T-helper 2 cell treated with Interferon-gamma antibody and Interleukin-4, amounts not matched to agents 5 μg/mL and 100 μg/mL, for 36 hours (primary cell): ENCODE measurements at places on chromosomes 16 and 17.

- no peak for DNase-seq
Measured at GRCh38 chr17:60415146-60415545, 7.1 kb upstream of the CHCT1 start.

- DNase-seq = no peak
Measured at GRCh38 chr16:88196471-88197400, 186.0 kb upstream of the ZNF469 start.

DNA sequence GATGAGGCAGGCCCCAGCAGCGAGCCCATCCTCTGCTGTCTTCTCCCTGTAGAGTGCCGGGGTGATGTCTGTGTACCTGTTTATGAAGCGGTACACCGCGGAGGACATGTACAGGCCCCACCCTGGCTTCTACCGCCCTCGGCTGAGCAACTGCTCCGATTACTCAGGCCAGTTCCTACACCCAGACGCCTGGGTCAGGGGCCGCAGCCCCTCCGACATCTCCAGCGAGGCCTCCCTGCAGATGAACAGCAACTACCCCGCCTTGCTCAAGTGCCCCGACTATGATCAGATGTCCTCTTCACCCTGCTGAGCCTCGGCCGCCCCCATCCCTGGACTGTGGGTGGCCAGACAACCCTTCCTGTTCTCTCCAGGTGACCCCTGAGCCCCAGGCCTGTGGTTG is 50.0 kb downstream of the CACNG5 start:
- DNase-seq = no peak

DNA sequence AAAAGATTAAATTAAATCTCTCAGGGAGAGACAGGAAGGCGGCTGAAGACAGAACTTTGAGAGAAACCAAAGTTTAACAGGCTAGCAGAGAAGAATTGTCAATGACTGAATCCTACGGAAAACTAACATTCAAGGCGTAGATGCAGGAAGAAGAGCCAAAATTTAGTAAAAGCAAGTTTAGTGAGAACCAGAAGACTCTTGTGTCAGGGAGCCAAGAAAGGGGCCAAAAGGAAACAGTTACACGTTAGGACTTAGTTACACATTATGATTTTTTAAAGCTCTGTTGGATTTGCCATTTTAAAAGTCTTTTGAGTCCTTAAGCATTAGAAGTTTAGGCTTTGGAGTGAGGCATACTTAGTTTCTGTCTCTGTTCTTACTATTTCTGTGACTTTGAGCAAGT is 164.6 kb downstream of the CHD9 start:
- no peak for DNase-seq

DNA sequence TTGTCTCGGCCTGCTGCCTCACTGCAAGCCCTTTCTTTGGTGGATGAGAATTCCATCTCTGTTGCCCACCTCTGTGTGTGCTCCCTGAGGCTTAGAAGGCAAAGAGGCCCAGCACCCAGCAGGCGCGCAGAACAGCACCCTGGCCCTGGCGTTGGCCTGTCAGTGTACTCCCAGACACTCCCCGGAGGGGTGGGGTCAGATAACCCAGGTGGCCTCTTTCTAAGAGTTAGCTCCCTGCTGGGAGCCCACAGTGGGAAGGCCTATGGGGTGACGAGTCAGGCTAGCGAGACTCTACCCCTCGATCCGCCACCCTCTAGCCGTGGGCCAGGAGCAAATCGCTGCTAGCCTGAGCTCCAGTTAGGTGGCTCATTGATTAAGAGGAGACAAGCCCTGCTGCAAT is 38.1 kb downstream of the SRL start:
- DNase-seq = no peak

DNA sequence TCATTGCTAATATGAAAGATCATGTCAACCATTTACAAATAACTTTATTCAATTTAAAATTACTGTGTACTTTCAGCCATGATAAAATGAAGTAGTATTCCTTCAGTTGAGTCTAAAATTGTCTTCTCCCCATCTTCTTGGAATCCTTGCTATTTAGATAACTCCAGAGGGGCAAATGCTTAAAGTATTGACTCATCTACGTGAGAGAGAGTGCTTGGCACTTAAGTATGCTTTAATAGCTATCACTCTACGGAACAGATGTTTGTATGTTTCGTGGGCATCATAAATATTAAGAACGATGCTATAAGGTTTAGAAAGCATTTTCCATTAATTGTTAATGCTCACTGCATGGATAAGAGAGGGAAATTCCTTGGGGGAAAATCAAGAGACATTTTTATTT is 69.3 kb upstream of the MED13 start:
- DNase-seq = no peak

DNA sequence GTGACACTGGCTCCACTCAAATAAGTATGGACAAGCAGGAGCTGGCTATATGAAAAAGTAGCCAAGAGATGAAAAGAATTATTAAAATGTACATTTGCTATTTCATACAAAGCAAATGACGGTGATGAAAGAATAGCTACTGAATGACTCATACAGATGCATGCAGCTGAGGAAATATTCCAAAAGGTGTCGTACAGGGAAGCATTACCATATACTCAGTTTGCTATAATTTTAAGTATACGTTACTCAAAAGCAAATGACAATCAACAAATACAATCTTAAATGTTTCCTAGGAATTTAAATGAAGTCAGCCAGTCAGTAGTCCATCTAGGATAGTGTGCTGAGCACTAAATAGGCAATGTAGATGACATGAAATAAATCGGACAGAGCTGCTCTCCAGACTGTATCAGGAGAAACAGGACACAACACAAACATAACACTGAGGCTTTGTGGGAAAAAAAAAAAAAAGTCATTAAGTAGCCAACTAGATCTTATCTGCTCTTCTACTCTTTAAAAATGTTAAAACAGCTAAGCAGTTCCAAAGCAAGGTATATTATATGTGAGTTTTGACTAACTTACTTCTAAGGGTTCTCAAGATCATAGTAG is 65.0 kb downstream of the NCOR1 start:
- no peak for DNase-seq

GRCh38 chr16:86747761-86748160 is 169.4 kb downstream of the FOXL1 start:
- DNase-seq = no peak

GRCh38 chr16:2009164-2009711 is 383 bp downstream of the ZNF598 start:
- DNase-seq = no peak

GRCh38 chr17:75684249-75684648 is 17.1 kb downstream of the SAP30BP start:
- DNase-seq = no peak

- no peak for DNase-seq
Measured at GRCh38 chr16:81885976-81886586, 107.0 kb downstream of the PLCG2 start.
